Lung microvascular endothelial cell (primary cell): ENCODE measurements at places on chromosomes 5 and 9.

DNA sequence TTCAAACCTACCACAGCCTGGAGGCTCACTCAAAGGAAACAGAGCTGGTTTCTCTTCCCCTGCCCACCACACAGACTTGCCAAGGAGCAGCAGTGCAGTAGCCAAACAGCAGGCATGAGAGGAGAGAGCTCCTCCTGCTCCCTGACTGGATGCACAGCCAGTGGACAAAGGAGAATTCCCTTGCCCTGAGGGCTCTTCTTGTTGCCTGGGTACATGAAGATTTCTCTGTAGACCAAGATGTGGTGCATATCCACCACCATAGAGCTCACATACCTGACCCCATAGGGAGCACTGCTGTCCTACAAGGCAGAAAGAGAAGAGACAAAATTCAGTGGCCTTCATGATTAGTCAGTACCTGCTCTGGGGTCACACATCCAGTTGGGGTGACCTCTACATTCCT lies 56.3 kb upstream of the SPATA31E1 start:
- DNase-seq: no peak

GRCh38 chr5:101084353-101084752 lies 181.3 kb upstream of the ST8SIA4 start:
- DNase-seq: no peak

- peak; percentile 93 for DNase-seq
Observed at GRCh38 chr5:172860520-172861443, 26.7 kb downstream of the ERGIC1 start.

DNA sequence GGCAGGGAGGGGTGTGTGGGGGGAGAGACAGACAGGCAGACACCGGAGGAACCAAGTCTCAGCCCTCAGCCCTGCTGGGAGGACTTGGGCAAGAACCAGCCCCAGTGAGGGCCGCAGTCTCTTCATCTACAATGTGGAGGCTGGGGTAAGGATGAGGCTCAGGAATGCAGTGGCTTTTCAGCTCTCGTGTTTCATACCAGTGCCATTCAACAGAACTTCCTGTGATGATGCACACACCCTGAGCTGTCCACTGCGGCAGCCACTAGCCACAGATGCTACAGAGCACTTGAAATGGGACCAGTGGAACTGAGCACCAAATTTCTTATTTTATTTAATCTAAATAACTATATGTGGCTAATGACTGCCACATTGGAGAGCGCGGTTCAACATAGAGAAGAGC lies 10.7 kb downstream of the CAMK2A start:
- peak; percentile 29 for DNase-seq

- no peak for DNase-seq
Observed at GRCh38 chr9:6076851-6077250, 61.4 kb upstream of the RANBP6 start.

GRCh38 chr9:137114613-137115393 lies at the start of gene DPP7:
Gene DPP7, minus strand, starts transcription at chr9:137114733. Its CDS starts 20 bp downstream, at chr9:137114713.
- peak; percentile 46 for DNase-seq

GRCh38 chr9:119677811-119678505 lies 308.7 kb upstream of the BRINP1 start:
- no peak for DNase-seq

- no peak for DNase-seq
Observed at GRCh38 chr9:92680166-92681119, 10.5 kb upstream of the IPPK start.

DNA sequence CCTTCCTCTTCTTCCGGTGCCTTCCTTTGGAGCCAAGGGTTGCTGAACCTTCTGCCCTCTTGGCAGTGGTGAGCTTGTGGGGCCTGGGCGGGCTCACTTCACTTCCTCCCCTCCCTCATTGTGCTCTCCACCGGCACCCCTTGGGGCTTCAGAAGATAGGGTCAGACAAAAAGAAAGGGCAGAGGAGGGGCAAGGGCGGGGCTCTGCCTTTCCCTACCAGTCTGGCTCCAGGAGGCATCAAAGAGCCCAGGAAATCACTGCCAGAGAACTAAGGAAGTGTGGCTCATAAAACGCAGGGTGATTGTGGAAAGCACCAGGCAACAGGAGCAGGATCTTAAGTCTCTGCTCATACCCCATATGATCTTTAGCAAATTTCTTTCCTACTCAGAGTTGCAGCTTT lies 34.8 kb downstream of the ACOT12 start:
- DNase-seq: no peak
